Activated CD4-positive, alpha-beta memory T cell treated with anti-CD3 and anti-CD28 coated beads for 36 hours (primary cell): ENCODE measurements at places on chromosomes 5 and 9. TPM values are rescaled to one million over a fixed set of nuclear protein-coding genes. Genes with fewer than 3 reads are reported as not detected.
A peak's percentile ranks its signal among the peaks of the same experiment; 100 is the strongest.

- DNase-seq: no peak
Observed at GRCh38 chr5:39998518-39998917, 573.7 kb upstream of the DAB2 start.

GRCh38 chr5:57324861-57325260, 151.0 kb downstream of the GPBP1 start:
- DNase-seq: no peak

The TRIM7 gene
- total RNA-seq: 3.5 TPM

The RANBP17 gene
- total RNA-seq: not detected

The SKP2 gene
- total RNA-seq: 33.1 TPM

- peak; percentile 42 for DNase-seq
Observed at GRCh38 chr9:136947955-136948510, 3.0 kb downstream of the C8G start.

DNA sequence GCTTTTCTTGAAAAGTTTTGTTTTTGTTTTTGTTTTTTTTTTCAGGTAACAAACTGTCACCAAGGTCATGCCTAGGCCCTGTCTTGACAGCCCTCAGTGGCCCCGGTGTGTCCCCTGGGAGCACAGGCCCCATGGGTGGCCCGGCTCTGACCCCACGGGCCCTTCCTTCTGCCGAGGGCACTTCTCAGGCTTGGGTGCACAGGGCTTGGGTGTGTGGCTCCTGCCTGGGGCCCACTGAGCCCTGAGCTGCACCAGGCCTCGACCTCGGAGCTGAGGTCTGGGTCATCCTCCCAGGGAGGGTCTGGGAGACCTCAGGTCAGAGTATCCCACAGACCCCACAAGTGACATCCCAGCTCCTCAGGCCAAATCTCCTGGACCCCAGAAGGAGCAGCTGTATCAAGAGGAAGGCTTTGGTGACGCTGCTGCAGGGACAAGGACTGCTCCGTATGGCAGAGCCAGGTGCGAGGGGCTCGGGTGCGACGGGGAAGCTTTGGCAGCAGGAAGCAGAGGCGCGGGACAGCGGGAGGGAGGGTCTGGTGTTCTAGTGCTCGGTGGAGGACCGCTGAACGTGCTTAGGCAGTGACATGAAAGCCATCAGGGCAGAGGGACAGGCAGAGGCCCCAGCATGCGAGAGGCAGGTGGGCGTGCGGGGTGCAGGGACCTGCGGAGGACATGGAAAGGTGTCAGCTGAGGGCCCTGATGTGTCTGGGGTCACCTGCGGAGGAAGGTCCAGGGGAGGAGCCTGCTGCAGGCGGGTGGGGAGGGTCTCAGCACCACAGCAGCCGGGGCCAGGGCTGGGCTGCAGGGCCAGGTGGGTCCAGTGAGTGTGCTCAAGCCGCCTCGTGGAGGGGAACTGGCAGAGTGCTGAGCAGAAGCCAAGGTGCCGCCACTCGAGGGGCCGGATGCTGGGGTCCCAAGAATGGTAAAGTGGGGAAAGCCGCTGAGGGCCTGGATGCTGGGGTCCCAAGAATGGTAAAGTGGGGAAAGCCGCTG, 18.4 kb upstream of the SLC9A3 start:
- no peak for DNase-seq

The SPAG8 gene
- 1.4 TPM for total RNA-seq

DNA sequence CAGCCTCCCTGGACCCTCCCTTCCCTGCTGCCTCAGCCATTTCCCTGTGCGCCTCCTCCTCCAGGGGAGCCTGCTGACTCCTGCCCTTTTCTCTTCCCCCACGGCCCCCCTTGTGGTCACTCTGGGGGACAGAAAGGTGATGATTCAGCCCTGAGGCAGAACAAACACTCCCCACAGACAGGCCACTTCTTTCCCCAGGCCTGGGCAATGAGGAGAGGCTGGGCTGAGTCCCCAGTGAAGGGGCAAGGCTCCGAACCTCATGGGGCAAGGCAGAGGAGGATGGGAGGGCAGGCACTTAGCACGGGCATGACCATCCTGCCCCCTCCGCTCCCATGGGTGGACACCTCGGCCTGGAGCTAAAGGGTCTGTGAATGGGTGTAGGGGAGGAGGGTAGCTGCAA, 21.0 kb downstream of the CSF1R start:
- no peak for DNase-seq

DNA sequence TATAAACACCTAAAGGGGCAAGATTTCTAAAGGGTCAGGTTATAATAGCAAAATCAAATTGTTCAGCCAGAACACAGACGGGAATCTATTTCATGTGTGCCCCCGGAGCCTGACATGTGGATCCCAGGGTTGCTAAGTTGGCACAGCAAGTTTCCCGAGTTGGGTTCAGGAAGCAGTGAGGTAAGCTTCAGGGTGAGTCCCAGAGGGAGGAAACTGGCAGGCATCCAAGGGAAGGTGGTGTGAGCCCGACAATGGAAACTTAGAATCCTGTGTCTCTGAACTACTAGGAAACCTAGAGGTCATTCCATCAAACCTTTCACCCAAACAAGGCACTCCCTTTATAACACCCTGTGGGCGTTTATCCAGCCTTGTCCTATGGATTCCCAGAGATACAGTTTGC, 98.4 kb downstream of the ADRB2 start:
- DNase-seq: no peak

DNA sequence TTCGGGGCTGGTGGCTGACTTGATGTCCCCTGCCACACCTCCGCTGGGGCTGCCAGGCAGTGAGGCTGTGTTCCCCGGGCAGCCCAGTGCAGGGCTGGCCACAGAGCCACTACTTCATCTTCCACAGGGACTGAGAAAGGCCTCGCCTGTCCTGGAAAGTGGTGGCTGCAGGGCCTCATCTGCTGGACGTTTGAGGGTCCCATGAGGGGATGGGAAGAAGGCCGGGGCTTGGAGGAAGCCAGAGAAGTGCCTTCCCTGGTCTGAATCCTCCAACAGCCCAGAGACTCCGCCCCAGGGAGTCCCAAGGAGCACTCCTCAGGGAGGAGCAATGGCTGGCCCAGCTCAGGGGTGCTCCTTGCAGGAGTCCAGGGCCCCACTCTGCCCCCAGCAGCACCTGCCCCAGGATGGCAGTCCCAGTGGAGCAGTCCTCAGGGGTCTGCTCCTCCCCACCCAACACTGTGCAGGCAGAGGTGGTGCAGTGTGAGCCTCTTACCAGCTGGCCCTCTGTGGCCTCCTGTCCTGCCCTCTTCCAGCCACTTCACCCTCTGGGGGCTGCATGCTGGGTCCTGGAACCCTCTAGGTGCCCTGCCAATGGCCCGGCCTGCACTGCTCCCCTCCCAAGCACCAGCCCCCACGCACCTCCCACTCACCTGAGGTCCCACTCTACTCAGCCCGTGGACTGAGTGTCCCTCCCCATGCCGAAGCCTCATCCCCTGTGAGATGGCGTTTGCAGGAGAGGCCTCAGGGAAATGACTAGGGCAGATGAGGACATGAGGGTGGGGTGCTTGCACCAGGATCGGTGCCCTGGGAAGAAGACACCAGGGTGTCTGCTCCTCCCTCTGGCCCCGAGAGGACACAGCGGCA, 47.3 kb upstream of the COL5A1 start:
- DNase-seq: no peak

DNA sequence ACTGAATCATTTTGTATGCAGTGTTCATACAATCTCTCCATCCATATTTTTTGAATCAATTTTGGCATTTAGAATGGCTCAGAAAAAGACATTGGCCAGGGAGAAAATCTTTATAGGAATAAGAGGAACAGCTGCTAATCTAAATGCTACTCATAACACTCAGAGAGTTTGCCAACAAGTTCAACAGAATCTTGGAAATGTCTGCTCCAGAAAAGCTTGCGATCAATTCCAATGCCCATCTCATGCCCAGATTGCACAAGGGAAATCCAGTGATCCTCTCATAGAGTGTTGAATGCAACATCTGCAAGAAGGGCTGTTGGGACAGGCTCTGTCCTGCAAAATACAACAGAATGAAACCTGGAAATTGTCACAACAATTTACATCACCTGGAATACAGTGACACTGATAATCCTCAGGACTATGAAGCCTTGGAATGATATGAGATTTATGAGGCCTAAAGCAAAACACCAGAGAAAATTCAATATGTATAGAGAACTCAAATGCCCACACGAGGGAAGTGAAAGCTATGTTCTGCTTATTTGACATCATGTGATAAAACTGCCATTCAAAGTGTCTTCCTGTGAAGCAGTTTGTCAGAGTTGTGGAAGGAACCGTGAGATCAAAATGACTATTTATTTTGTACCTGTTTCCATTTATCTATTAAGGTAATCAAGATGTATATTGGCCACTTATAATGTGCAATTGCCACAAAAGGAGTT, 190.1 kb downstream of the PARP8 start:
- DNase-seq: no peak

DNA sequence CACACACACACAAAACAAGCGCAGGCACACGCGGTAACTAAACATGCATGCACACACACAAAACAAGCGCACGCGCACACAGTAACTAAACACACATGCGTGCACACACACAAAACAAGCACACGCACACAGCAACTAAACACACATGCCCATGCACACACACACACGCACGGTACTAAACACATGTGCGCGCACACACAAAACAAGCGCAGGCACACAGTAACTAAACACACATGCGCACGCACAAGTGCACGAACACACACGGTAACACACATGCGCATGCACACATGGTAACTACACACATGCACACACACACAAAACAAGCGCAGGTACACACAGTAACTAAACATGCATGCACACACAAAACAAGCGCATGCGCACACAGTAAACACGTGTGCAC, 19.9 kb upstream of the SLC6A3 start:
- DNase-seq: no peak

DNA sequence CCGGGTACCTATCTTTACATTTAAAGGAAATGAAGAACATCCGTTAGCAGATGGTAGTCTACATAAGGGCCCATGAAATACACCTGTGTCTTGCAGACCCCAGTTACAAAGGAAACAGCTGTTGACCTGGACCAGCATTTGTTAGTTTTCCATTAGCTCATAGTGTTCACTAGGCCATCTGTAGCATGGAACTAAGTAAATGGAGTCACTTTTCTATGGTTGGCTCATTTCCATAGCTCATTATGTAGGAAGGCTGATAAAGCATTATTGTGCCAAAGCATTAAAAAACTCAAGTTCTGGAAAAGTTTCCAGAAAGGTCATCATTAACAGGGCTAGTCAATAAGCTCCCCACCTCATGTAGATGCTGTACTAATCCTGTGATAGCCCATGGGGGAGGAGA, 62.1 kb downstream of the PCSK1 start:
- DNase-seq: no peak
